ENCODE measurements at places on chromosomes 6 and 20.

GRCh38 chr20:41228858-41229257, 88.7 kb downstream of the ZHX3 start:
- no peak overlapping the region for H3K4me3 ChIP-seq
- peaks cover 62% of the 10 kb centered on the region for H3K4me1 ChIP-seq
- H3K27ac ChIP-seq: peak overlapping the region; percentile 36
- peaks cover 26% of the 10 kb centered on the region for H3K36me3 ChIP-seq
- no peak for DNase-seq
- H3K27me3 ChIP-seq: peaks cover 2% of the 10 kb centered on the region

- peaks cover 26% of the 10 kb centered on the region for H3K36me3 ChIP-seq
- peak overlapping the region; percentile 70 for H3K27ac ChIP-seq
- peaks cover 53% of the 10 kb centered on the region for H3K4me1 ChIP-seq
- peaks cover 2% of the 10 kb centered on the region for H3K27me3 ChIP-seq
- peak overlapping the region; percentile 100 for H3K4me3 ChIP-seq
Measured at GRCh38 chr6:87697581-87698546, 4.2 kb downstream of the AKIRIN2 start.

DNA sequence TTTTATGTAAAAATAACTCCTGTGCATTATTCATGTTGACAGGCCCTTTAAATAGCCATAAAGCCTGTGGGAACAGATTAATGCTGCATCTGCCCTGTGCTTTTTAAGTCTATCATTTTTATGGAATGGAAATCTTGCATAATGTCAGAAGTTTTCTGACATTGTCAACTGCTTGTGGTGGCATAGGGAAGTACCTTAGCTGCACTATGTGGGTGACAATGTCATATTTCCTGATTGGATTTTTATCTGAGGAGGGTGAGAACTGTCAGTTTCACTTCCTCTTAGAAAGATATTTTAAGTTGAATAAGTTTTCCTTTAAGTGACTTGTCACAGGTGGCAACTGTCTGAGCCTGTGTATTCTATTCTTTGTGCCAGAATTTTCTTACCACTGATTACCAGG, 267.9 kb downstream of the PLCB1 start:
- H3K4me3 ChIP-seq: no peak overlapping the region
- H3K27ac ChIP-seq: no peak overlapping the region
- no peak for DNase-seq
- no peaks in the 10 kb centered on the region for H3K36me3 ChIP-seq
- H3K4me1 ChIP-seq: peaks cover 15% of the 10 kb centered on the region

DNA sequence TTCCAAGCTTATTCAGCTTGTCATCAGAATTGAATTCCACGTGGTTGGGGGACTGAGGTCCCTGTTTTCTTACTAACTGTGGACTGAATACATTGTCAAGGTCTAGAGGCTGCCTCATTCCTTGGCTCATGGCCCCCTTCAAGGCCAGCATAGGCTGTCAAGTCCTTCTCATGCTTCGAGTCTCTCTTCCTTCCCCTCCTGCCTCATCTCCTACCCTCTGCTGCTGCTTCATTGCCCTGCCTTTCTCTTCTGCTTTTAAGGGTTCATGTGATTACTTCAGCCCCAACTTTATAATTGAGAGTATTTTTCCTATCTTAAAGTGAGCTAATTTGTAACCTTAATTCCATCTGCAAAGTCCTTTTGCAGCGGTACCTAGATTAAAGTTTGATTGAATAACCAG, 27.6 kb upstream of the ZNF831 start:
- no peaks in the 10 kb centered on the region for H3K4me1 ChIP-seq
- H3K27me3 ChIP-seq: peaks cover 6% of the 10 kb centered on the region
- H3K36me3 ChIP-seq: no peaks in the 10 kb centered on the region

GRCh38 chr6:31090973-31091364, 21.4 kb downstream of the C6orf15 start:
- H3K4me1 ChIP-seq: peaks cover 35% of the 10 kb centered on the region
- peaks cover 2% of the 10 kb centered on the region for H3K27me3 ChIP-seq
- H3K36me3 ChIP-seq: no peaks in the 10 kb centered on the region
- no peak for DNase-seq
- no peak overlapping the region for H3K4me3 ChIP-seq
- H3K27ac ChIP-seq: no peak overlapping the region

- H3K36me3 ChIP-seq: no peaks in the 10 kb centered on the region
- peak within 1 kb of the TSS; percentile 95 for H3K4me3 ChIP-seq
- H3K27me3 ChIP-seq: no peaks in the 10 kb centered on the region
- H3K4me1 ChIP-seq: peaks cover 44% of the 10 kb centered on the region
- DNase-seq: peak; percentile 51
Measured at GRCh38 chr6:7107578-7108195, at the start of gene RREB1. Gene RREB1, plus strand, starts transcription at chr6:7107961. Its CDS starts 73,951 bp downstream, at chr6:7181912.

DNA sequence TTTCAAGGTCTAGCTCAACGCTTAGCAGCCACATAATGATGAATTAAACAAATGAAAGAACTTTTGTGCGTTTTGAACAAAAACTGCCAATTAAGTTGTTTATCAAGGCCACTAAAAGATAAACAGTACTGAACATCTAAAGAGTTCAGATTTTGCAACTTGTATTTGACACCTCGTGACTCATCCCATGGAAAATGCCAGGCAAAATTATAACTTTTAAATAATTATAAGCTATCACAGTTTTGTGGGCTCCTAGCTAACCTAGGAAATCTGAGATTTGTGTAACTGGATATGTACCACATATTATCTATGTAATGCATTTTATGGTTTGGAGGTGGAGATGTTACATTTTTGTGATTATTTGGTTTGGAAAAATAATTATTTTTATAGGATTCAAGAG, 9.6 kb upstream of the BAG2 start:
- peak overlapping the region; percentile 62 for H3K4me3 ChIP-seq
- H3K27ac ChIP-seq: peak overlapping the region; percentile 60
- DNase-seq: no peak
- H3K36me3 ChIP-seq: peaks cover 39% of the 10 kb centered on the region
- peaks cover 43% of the 10 kb centered on the region for H3K4me1 ChIP-seq

GRCh38 chr20:2993250-2993649, 50.2 kb upstream of the GNRH2 start:
- H3K27me3 ChIP-seq: peaks cover 3% of the 10 kb centered on the region
- no peak overlapping the region for H3K27ac ChIP-seq
- H3K4me3 ChIP-seq: no peak overlapping the region
- H3K36me3 ChIP-seq: peaks cover 19% of the 10 kb centered on the region
- DNase-seq: no peak

DNA sequence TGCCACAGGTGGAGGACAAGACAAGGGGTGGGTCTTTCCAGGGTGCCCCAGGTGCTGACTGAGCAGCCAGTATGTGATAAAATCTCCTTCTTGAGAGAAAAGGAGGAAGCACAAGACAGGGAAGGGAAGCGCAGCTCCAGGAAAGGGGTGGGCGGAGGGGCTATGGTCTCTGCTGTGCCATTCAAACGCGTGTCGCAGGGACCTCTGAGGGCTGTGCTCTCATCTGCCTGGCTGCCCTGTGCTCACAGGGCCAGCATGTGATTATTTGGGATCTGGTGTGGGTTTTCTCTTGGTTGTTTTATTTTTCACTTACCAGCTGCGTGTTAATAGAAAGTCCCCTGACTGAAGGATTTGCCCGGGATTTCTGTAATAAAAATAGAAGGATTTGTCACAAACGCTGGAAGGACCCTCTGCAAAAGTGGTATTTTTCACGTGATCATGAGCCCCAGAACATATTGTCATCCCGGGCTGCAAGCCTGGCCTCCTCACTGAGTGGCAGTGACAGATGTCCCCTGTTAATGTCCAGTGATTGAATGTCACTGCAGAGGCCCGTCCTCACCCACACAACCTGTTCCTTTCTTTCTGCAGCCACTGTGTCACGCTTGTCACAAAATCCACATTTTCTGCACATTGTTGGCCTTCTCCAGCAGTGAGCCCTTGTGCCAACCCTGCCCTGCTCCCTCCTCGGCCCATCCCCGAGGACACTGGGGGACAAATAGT, 35.0 kb upstream of the VSX1 start:
- no peak overlapping the region for H3K4me3 ChIP-seq
- DNase-seq: no peak
- H3K27ac ChIP-seq: no peak overlapping the region
- peaks cover 14% of the 10 kb centered on the region for H3K27me3 ChIP-seq

GRCh38 chr6:18211338-18211737, 53.0 kb downstream of the DEK start:
- DNase-seq: no peak
- no peak overlapping the region for H3K27ac ChIP-seq
- no peaks in the 10 kb centered on the region for H3K27me3 ChIP-seq
- peaks cover 12% of the 10 kb centered on the region for H3K36me3 ChIP-seq
- H3K4me3 ChIP-seq: no peak overlapping the region

- no peak for DNase-seq
- H3K4me3 ChIP-seq: no peak overlapping the region
- no peak overlapping the region for H3K27ac ChIP-seq
- H3K36me3 ChIP-seq: no peaks in the 10 kb centered on the region
Measured at GRCh38 chr6:49633541-49633940, 3.1 kb downstream of the RHAG start.

GRCh38 chr20:58138395-58138794, 90.1 kb downstream of the ANKRD60 start:
- DNase-seq: no peak
- no peaks in the 10 kb centered on the region for H3K36me3 ChIP-seq
- peaks cover 15% of the 10 kb centered on the region for H3K4me1 ChIP-seq
- H3K27me3 ChIP-seq: peaks cover 37% of the 10 kb centered on the region

DNA sequence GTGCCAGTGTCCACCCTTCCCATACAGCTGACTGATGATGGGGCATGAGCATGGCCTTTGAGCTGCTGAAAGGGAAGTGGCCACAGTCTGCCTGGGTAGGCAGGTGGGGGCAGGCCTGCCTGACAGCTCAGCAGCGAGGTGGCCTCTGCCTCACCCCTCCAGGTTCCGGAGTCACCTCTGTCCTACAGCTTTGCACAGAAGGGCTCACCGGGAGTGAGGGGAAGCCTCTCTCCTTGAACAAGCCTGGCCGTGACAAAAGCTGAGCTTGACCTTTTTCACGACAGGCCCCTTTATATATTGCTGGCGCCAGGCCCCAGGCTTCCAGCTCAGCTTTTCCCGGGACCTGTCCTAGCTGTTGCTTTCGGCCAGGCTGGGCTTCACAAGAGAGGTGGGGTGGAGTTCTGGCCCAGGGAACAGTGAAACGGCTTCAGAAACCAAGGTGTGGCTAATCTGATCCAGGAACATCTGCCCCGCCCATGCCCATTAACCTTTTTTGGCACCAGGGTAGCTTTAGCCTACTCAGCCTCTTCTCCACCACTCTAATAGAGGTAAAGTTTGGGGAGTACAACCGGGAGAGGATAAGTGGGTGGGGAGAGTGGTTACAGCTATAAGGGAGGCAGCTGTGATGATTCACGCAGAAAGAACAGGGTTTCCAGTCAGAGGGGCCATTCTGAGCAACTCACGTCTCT, 42.9 kb downstream of the C6orf132 start:
- DNase-seq: peak; percentile 26
- H3K27me3 ChIP-seq: peaks cover 4% of the 10 kb centered on the region
- H3K36me3 ChIP-seq: no peaks in the 10 kb centered on the region
- H3K4me1 ChIP-seq: peaks cover 32% of the 10 kb centered on the region
- H3K27ac ChIP-seq: peak overlapping the region; percentile 91
- H3K4me3 ChIP-seq: peak overlapping the region; percentile 33

DNA sequence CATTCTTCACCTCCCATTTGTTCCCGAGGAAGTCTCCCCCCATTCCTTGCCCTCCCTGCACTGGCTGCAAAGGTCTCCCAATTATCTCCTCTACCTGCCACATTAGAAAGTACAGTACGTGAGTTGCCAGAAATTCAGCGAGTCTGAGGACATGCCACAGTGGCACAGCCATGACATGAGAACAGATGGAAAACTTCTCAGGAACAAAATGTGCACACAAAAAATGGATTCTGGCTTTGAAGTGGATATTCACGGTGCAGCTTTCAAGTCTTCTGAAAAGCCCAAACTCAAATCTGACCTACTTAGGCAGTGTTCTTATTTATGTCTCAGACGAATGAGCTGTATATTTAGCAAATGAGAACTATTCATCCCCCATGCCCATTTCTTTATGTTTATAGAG, 269.1 kb upstream of the ARID1B start:
- H3K4me3 ChIP-seq: no peak overlapping the region
- H3K27ac ChIP-seq: no peak overlapping the region
- H3K36me3 ChIP-seq: no peaks in the 10 kb centered on the region
- H3K27me3 ChIP-seq: peaks cover 2% of the 10 kb centered on the region
- DNase-seq: no peak
- no peaks in the 10 kb centered on the region for H3K4me1 ChIP-seq

DNA sequence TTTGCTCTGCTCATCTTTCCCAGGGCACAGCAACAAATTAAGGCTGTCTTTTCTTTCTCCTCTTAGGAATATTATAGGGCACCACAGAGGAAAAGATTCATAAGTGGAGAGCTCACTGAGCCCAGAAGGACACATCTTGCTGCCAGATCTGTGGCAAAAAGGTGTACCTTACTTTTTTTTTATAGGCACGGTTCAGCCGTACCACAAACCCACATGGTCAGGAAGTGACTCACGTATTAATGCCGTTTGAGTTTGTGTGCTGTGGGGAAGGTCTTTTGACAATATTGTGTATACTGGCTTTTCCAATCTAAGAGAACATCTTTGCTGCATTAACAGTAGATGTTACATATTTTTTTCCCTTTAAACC, 28.4 kb downstream of the PAQR8 start:
- H3K4me3 ChIP-seq: peak overlapping the region; percentile 52
- peak overlapping the region; percentile 83 for H3K27ac ChIP-seq
- H3K4me1 ChIP-seq: peaks cover 53% of the 10 kb centered on the region
- peaks cover 5% of the 10 kb centered on the region for H3K36me3 ChIP-seq

GRCh38 chr6:71983131-71983530, 96.8 kb downstream of the RIMS1 start:
- peaks cover 2% of the 10 kb centered on the region for H3K27me3 ChIP-seq
- no peak overlapping the region for H3K27ac ChIP-seq
- DNase-seq: no peak

GRCh38 chr6:22071270-22072041, 225.4 kb downstream of the PRL start:
- H3K4me1 ChIP-seq: peaks cover 11% of the 10 kb centered on the region
- H3K27ac ChIP-seq: peak overlapping the region; percentile 68
- H3K4me3 ChIP-seq: peak overlapping the region; percentile 81
- no peaks in the 10 kb centered on the region for H3K27me3 ChIP-seq
- no peaks in the 10 kb centered on the region for H3K36me3 ChIP-seq

DNA sequence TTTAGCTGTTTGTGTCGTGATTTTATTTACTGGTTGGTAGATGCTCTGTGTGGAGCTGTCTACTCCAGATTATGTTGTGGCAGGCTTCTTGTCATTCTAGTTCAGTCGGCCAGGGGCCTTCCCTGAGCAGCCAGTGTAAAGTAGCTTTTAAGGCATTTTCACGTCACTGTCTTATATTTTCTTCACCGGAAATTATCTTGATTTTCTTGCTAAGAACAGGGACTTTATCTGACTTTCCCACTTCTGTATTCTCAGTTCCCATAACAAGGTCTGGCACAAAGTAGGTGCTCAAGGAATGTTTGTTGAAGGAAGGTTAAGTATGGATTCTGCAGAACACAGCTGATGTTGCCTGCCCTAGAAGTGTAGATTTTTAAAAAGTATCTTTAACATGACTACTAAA, 868 bp downstream of the LTV1 start:
- H3K4me3 ChIP-seq: peak overlapping the region; percentile 98
- peaks cover 17% of the 10 kb centered on the region for H3K4me1 ChIP-seq
- no peak for DNase-seq
